T47D (cell line): ENCODE measurements at places on chromosomes 6 and 20.

DNA sequence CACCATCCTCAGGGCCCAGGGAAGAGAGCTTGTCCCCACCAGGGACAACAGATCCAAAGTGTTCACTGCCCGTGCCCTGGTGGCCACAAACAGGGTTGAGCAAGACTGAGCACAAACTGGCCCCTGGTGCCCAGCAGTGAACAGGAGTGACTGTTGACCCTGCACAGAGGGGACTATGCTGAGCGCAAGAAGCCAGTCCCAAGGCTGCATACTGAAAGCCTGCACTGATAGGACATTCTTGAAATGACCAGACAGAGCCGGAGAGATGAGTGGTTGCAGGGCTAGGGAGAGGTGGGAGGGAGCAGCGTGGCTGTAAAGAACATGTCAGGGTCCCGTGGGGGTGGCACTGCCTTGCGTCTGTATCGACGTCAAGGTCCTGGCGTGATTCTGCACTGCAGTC, 2.9 kb upstream of the FNDC11 start:
- no peak for DNase-seq

- no peak for DNase-seq
Measured at GRCh38 chr6:148885136-148885865, 138.5 kb downstream of the UST start.

GRCh38 chr6:23532227-23532626, 593.8 kb upstream of the NRSN1 start:
- no peak for DNase-seq

- DNase-seq: no peak
Measured at GRCh38 chr20:24867556-24867955, 81.5 kb upstream of the CST7 start.

GRCh38 chr6:158686311-158686710, 36.5 kb downstream of the SYTL3 start:
- DNase-seq: no peak

DNA sequence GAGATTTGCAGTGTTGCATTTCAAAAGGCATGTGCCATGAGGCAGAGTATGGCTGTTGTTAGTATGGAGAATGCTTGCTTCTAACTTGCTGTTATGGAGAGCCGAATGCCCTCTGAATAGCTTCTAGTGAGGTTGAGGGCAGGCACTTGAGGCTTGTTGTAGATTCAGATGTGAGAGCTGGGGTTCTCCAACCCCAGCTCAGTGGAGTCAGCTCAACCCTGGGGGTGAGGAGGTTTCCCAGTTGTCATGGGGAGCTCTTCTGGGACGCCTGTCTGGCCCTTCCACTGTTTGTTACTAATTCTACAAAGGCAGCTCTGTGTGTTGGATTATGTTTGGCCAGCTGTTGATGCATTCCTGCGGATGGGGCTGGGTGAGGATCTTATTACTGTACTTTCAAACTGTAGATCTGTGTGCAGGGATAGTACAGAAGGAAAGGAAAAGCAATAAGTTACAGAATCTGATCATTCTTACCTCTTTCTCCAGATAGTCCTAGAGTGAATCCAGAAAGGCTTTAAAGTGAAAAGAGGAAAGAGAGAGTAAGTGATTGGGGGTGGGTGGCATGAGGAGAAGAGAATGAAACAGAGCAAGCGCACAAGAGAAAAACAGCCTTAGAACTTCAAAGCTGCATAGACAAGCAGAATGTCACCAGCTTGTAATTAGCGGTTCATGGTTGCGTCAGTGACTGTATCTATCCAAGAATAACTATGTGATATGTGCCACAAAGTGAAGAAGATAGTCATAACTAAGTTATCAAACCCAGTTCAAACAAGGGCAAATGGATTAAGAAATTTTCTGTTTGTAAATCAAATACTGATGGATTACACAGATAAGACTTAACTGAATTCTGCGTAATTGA, 148.7 kb downstream of the PRL start:
- DNase-seq: peak; percentile 30

DNA sequence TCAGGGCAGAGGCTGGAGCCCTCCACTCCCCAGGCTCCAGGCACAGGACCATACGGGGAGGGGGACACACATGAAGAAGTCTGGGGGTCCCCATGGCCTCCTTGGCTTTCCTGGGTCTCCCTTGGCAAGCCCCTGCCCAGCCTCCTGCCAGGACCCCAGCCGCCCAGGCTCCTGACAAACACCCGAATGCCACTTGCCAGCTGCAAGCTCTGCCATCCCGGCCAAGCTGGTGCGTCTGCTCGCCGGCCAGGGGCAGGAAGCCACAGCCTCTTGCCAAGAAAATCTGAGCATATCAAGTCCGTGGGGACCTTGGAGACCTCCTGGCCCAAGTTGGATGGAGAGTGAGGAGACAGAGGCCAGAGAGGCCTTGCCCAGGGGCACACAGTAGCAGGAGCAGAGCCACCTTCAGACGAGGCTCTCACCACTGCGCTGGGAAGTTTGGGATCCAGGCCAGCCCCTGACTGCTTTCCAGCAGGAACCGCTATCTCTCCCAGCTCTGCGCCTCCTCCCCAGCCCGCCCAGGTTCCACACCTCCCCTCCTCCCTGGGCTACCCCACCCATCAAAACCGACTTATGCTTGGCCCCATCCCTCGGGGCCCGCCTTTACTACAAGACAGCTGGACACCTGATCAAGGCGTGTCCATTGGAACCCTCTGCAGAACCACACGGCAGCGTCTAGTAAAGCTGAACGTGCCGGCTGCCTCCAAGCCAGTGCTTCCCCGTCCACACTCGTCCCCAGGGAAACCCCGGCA, 80.2 kb downstream of the GRM4 start:
- no peak for DNase-seq

GRCh38 chr6:81655696-81656095, 96.8 kb downstream of the TENT5A start:
- DNase-seq: no peak

DNA sequence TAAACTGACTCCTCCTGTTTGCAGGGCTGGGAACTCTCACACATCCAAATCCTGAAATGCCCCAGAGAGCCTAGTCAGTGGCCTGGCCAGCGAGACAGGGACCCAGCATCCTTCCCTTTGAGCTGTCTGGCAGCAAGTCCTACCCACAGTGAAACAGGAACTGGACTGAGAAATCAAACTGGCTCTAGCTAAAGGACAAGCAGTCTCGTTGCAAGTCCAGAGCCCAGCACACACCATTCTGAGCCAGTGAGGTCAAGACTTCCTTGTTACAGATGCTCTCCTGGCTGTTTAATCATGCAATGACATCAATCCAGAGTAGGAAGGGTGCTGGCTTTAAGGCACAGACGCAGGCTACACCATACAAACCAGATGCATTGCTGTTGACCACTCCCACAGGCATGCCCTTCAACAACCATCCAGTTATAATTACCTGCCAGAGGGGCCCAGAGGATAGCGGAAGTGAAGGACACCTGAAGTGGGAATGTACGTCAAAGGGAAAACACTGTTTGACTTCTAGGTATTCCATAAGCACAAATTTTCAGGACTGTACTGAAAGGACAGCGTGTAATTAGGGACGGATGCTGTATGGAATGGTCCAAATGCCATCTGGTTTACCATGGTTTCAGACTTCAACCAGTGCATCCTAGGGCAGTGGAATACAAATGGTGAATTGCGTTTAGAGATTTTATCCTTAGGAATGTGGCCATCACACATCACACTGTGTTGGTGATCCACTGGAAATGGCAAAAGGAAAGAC, 114.4 kb downstream of the SLC23A2 start:
- no peak for DNase-seq

GRCh38 chr6:108169464-108170331, 3.9 kb downstream of the NR2E1 start:
- DNase-seq: no peak

DNA sequence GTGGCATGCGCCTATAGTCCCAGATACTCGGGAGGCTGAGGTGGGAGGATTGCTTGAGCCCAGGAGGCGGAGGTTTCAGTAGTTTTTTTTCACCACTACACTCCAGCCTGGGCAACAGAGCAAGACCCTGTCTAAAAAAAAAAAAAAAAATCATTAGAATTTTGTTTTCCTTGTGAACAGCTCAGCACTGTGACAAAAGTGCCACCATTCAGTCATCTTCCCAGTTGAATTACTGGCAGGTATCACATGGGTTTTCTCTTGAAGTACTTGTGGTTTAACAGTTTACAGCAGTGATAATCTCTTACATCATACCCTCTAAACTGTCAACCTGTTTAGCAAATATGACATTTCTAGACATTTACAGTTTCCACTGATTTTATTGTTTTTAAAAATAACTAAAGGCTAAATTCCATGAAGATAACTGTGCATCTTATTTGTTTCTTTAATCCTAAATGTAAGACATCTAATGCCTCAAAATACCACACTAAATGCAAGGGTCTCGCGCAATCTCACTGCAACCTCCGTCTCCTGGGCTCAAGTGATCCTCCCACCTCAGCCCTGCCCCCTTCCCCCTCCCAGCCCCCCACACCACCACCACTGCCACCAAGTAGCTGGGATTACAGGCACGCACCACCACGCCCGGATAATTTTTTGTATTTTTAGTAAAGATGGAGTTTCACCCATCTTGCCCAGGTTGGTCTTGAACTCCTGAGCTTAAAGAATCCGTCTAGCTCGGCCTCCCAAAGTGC, 7.0 kb downstream of the TRPC4AP start:
- DNase-seq: no peak

DNA sequence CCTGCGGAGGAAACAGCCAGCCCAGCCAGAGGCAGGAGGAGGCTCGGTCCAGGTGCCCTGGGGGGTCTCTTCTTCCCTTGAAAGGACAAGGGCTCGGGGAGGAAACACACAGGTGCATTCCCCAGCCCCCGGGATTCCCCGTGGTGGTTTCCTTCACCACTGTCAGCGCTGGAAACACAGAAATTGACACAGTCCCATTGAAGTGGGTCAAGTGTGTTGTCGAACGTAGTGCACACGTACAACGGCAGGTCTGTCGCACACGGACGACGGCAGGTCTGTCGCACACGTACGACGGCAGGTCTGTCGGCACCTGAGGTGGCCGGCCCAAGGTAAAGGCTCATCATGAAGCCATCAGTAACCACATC, 80.9 kb downstream of the DLL1 start:
- DNase-seq: no peak

GRCh38 chr6:141685416-141685815, 447.3 kb upstream of the GJE1 start:
- no peak for DNase-seq

GRCh38 chr6:8336406-8337057, 98.8 kb downstream of the SLC35B3 start:
- DNase-seq: no peak

- DNase-seq: no peak
Measured at GRCh38 chr6:3367630-3368029, 89.2 kb downstream of the SLC22A23 start.

GRCh38 chr6:34246563-34247391, 2.0 kb downstream of the SMIM29 start:
- DNase-seq: peak; percentile 42

DNA sequence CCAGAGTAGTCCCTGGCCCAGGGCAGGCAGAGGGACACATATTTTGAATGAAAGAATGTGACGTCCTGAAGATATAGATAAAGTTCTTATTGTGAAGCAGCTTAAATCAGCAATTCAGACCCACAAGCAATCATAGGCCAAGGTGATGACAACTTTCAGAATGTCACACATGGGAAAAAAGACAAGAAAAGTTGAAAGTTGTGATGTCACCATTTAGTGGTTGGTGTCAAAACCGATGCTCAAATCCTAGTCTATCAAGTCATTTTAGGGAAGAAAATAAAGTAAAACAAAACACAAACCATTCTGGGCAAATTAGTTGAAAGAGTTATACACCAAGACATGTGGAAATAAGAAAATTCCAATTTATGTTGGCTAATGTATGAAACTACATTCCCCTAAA, 710.8 kb downstream of the DOK5 start:
- DNase-seq: no peak

- no peak for DNase-seq
Measured at GRCh38 chr6:117818449-117818848, 88.6 kb upstream of the SLC35F1 start.

DNA sequence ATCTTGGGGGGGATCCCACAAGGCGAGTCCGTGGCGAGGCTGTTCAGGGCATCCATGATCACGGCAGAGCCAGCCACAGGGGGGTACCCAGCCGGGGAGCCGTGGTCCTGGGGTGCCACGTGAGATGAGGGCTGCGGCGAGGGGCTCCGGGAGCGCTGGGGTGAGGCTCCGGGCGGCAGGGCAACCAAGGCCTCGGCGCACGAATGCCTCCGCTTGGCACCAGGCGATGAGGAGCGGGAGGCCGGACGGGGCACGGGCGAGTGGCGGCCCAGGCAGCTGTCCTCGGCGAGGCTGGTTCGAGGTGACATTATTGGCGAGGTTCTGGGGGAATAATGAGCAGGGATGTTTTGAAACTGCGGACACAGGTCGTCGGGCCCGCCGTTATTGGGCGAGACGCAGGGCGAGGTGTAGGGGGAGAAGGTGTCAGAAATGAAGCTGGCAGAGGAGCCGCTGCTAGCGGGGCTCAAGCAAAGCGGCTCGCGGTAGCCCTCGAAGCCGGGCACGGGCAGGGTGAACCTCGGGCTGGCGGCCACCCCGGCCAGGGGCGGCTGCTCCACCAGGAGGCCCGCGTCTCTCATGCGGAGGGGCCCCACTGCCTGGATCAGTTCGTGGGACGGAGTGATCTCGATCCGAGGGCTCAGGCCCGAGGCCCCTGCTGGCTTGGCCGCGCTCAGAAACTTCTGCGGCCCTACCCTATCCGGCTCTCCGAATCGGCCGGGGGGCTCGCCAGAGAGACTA, 19.1 kb downstream of the NFATC2 start:
- DNase-seq: no peak

GRCh38 chr6:154868143-154868594, 126.9 kb upstream of the TIAM2 start:
- peak; percentile 70 for DNase-seq

DNA sequence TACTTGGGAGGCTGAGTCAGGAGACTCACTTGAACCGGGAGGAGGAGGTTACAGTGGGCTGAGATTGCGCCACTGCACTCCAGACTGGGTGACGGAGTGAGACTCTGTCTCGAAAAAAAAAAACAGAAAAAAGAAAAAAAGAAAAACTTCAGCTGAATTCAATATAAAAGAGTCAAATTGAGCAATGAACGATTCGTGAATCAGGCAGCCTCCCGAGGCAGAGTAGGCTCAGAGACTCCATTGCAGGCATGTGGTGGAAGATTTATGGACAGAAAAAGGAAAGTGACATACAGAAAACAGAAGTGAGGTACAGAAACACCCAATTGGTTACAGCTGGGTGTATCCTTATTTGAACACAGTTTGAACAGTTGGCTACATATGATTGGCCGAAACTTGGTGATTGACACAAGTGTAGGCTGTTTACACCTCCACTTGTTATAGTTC, 56.3 kb downstream of the HLA-DPB1 start:
- DNase-seq: no peak
